HTR-8/SVneo (cell line): ENCODE measurements at places on chromosomes 1 and 21.

DNA sequence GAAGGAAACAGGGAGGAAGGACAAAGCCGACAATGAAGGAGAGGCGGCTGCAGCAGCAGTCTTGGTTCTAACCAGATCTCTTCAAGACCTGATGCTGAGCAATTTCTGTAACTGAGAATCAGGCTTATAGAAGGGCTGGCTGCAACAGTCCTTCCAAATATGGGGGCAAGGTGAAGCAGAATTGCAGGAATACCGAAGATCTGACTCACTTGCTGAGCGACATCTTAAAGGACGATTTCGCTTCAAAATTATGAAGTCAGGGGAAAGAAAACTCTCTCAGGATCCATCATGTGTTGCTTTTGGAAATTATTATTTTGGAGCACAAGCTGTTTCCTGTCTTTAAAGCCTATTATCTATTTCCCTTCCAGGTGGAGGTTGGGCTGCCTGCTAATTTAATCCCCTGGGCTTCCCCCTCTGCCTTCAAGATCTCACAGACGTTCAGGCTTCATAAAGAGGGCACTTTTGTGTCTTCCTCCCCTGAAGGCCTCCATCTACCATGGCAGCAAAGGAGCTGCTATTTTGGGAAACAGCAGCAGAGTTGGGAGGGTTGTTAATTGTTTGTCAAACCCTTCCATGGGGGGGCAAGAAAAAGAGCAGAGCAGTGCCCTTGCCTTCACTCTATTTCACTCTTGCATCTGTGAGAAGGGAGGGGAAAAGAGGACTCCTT, 10.8 kb upstream of the IER5 start:
- DNase-seq = no peak

- no peak for DNase-seq
These were observed 211.8 kb downstream of the TOMM20 start for GRCh38 chr1:234916840-234917239.

DNA sequence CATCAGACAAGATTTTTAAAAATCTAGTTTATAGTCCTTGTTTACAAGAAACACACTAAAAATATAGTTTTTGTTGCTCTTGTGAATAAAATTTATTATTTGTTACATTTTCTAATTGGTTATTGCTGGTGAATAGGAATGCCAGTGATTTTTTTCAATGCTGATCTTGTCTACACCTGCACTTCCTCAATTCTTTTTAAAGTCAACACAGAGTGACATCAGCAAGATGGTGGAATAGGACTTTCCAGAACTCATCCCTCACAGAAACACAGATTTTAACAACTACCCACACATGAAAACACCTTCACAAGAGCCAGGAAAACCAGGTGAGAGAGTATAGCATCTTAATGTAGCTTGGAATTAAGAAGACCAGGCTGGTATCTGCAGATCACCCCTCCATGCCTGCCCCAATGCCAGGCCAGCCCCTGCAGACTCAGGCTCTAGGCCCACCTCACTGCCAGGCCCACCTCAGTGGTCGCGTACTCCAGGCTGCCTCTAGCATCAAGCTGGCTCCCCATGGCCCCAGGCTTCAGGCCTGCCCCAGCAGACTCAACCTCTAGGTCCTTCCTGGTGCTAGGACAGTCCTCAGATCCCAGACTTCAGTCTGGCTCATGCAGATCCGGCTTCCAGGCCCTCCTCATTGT, 117.6 kb downstream of the WDR3 start:
- no peak for DNase-seq

DNA sequence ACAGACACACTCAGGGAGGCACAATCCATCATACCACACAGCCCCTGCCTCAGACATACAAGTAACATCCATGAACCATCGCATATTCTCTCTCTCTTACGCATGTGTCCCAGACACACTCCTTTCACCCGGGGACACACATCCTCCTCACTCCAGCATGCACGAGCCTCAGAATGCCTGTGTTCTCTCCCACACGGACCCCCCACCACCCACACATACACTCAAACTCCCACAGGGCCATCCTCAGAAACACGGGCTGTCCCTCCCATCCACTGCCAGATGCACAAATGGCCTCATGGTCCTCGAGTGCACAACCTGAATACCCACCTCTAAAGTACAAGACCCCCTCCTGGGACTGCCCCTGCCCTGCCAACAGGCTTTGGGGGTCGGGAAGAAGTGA, 2.2 kb upstream of the C1QC start:
- DNase-seq = no peak

GRCh38 chr1:31398246-31398645, 14.8 kb upstream of the SERINC2 start:
- no peak for DNase-seq

DNA sequence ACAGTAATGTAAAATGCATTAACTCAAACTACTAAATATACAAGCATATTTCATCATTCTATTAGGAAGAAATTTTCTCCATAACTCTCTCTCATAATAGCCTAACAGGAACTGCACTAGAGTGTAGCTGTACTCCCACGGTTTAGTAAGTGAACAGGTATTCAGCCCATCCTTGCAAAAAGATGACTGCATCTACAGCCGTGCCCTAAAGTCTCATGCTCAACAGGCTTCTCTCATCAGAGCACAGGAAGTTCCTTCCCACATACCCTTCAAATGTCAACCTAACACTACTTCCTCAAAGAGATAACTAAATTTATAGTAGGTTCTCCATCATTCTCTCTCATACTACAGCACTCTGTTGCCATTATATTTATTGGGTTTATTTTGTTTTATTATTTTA, 251.6 kb downstream of the AKT3 start:
- DNase-seq = peak; percentile 34
